ENCODE measurements at places on chromosomes 6 and 20.
A peak's percentile ranks its signal among the peaks of the same experiment; 100 is the strongest.

DNA sequence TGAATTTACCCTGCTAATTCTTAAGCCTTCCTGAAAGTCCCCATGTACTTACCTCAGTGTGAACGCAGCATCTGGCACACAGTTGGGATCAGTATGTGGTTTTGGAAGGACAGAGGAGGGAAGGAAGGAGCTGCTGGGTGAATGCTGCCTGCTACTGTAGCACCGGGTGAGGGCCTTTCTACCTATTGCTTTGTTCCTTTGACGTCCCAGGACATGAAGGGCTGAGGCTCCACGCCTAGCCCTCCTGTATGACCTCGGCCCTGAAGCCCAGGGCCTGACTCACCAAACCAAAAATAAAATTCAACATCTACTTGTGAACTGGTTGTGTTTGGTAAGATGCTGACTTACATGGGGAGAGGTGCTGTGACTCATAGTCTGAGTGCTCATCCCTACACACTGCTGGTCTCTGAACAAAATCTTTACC, 51.1 kb downstream of the ARID1B start:
- DNase-seq, result no peak

DNA sequence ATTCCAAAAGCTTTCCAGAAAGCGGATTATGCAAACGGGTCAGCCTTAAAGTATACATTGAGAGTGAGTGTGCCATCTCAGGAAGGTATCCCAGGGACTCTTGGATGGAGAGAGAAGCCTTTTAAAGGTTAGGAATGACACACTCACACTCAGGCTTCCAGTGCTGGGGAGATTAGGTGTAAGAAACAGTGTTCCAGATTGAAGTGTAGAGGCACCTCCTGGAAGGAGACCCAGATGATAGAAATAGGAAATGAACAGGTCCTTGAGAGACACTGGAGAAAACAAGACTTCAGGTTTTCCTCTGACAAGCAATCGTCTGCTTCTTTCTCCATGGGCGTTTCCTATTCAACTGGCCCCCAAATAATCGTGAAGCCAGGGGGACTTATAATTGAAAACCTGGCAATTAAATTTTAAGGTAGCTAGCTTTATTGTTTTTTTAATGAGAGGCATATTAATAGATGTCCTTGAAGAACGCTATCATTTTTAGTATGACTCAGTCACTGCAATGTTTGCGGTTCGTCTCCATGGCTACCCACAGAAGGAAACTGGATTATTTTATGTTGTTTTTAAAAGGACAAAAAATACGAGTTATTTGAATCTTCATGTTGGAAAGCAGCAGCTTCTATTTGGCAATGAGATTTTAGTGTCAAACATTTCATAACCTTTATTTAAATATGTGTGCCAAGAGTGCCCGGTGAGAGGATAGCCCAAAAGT, 85.3 kb downstream of the TRMT6 start:
- no peak for DNase-seq

GRCh38 chr6:98094696-98095095, 739.7 kb upstream of the POU3F2 start:
- no peak for DNase-seq

DNA sequence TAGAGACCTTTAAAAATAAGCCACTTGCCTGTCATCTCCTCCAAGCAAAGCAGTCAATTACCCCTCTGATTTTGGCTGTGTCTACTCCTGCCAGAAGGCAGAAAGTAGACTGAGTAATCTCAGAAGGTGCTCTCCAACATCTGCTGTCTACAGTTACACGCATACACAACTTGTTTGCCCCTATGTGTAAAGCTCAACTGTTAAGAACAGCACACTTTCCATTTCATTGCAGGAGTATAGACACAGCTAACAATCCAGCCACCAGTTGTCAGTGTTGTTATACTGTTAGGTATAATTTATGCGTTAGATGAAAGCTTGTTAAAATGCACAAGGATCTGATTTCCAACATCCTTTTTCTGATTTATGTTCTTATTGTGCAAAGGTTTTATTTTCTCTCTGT, 88.2 kb downstream of the SAMD3 start:
- no peak for DNase-seq

DNA sequence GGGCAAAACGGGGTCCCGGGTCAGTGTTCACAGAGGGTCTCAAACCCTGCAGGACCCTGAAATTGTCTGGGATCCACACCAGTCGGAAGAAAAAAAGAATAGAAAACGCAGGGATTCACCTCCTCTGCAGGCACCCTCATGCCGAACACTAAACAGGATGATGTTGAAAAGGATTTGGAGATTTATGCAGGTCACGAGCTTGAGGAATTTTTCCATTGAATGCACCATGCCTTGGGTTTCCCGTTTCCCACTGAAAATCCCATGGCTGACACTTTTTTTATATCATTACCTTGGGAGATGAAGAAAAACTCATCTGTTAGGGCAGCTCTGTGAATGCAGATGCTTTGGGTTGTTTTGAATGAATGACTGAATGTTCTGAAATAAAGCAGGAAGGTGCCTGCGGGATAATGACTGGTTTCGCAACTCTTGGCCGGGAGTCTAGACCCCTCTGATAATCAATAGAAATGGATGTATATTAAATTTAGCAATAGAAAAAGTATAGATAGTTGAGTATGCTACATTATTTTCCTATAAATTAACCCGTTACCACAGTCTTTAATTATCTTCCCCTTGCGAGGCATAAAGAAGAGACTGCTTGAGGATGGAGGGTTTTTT, 147.5 kb upstream of the AFDN start:
- DNase-seq, result no peak

DNA sequence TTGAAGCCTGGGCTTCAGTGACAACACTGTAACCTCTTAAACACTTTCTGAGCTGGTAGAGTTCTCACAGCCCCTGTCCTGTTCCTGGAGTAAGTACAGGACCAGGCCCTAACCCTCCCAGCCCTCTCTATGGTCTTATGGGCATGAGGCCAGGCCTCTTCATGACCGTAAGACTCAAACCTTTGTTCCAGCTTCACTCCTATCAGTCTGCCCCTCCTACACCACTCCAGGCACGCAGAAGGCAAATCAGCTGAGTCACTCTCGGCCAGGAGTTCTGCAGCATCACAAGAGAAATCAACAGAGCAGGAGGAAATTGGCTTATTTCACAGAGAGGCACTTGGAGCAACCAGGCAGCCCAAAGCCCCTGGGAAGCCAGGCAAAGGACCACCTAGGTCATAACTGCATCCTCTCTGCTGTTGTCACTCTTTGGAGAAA, 25.3 kb upstream of the CHD6 start:
- peak; percentile 31 for DNase-seq

DNA sequence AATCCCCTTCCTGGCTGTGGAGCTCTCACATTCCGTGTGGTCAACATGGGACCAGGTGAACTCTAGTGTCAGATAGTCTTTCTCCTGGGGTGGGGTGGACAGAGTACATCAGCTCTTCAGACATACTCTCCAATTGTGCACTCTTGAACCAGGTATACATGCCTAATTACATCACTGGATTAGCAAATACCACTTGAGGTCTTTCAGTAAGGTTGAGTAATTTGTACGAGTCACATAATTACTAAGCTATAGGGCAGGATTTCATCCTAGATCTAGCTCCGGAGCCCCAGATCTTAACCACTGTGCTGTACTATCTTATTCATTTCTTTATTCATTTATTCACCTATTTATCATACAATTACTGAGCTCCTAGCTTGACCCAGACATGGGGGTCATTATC, 821.3 kb downstream of the TFAP2A start:
- no peak for DNase-seq

- no peak for DNase-seq
These were observed 14.7 kb upstream of the RCAN2 start for GRCh38 chr6:46505693-46506512.

GRCh38 chr6:41705311-41705995, 30.0 kb downstream of the TFEB start:
- DNase-seq, result no peak
